Frontal cortex (tissue), 4 donors: ENCODE measurements at places on chromosomes 1 and 21. TPM values are rescaled to one million over a fixed set of nuclear protein-coding genes. Genes with fewer than 3 reads are reported as not detected.

Gene IL19
- total RNA-seq, result not detected

Gene TIMM17A
- 56.3 TPM for total RNA-seq

Gene ERRFI1
- total RNA-seq, result 20.4 TPM

Gene CELA2A
- total RNA-seq, result not detected

Gene ARTN
- under 0.01 TPM for total RNA-seq

Gene FAM43B
- total RNA-seq, result 0.82 TPM

Gene S100A3
- not detected for total RNA-seq

Gene SPATA21
- total RNA-seq, result not detected

Gene SLFNL1
- total RNA-seq, result 0.82 TPM

Gene MPZ
- total RNA-seq, result 1.6 TPM

Gene CD1B
- total RNA-seq, result not detected

Gene MX2
- 0.41 TPM for total RNA-seq

Gene NBPF10
- 0.41 TPM for total RNA-seq

Gene SLC2A5
- 0.82 TPM for total RNA-seq

Gene CTSS
- total RNA-seq, result 6.9 TPM
